ENCODE measurements at places on chromosomes 4 and X.
A peak's percentile ranks its signal among the peaks of the same experiment; 100 is the strongest.

GRCh38 chr4:25861951-25862410, 807 bp downstream of the SEL1L3 start:
- no peak for DNase-seq
- no peaks in the 10 kb centered on the region for H3K4me1 ChIP-seq
- H3K4me3 ChIP-seq = peak overlapping the region; percentile 53
- H3K27me3 ChIP-seq = no peaks in the 10 kb centered on the region

DNA sequence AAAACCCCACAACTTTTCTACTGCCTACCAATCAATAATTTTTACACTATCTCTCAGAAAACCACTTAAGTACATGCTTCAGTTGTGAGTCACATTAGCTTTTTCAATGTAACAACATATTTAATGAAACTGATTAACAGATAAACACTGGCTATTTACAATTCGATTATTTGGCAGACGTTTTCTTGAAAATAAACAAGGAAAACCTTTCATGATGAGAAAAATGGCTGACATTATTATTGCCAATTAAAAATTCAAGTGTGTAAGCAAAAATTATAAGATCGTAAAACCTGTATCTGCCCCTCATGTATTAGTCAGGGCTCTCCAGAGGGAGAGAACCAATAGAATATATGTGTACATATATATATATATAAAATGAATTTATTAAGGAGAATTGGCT, 1555.5 kb upstream of the IGFBP7 start:
- H3K4me3 ChIP-seq = no peak overlapping the region
- H3K27me3 ChIP-seq = no peaks in the 10 kb centered on the region
- DNase-seq = no peak
- H3K36me3 ChIP-seq = no peaks in the 10 kb centered on the region

GRCh38 chr4:83568062-83568461, 32.2 kb downstream of the GPAT3 start:
- no peaks in the 10 kb centered on the region for H3K36me3 ChIP-seq
- no peak overlapping the region for H3K4me3 ChIP-seq
- DNase-seq = no peak
- H3K27ac ChIP-seq = no peak overlapping the region
- H3K4me1 ChIP-seq = no peaks in the 10 kb centered on the region

DNA sequence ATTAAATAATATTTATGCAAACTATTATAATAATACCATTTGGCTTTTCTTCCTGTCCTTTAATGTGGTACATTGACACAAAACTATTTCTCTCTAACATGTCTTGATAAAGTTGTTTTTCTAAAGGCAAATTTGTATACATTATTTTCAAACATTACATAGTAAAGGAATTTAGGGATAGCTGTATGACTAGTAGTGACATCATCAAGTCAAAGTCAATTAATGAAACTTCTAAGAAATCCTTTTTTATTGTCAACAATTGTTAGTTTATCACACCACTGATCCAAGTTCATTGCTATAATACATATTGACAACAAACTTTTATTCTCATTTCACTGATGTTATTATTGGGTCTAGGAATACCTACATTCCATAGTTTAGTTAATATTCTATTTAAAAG, 68.4 kb downstream of the TBCK start:
- H3K4me3 ChIP-seq = no peak overlapping the region
- no peak overlapping the region for H3K27ac ChIP-seq
- H3K36me3 ChIP-seq = no peaks in the 10 kb centered on the region
- H3K27me3 ChIP-seq = peaks cover 2% of the 10 kb centered on the region

GRCh38 chr4:168151327-168151726, 59.0 kb downstream of the ANXA10 start:
- no peaks in the 10 kb centered on the region for H3K4me1 ChIP-seq
- DNase-seq = no peak
- H3K36me3 ChIP-seq = no peaks in the 10 kb centered on the region
- no peaks in the 10 kb centered on the region for H3K27me3 ChIP-seq
- H3K4me3 ChIP-seq = no peak overlapping the region
- no peak overlapping the region for H3K27ac ChIP-seq

Data from ovary (tissue), 10 donors.